ENCODE measurements at places on chromosomes 5 and 9.

DNA sequence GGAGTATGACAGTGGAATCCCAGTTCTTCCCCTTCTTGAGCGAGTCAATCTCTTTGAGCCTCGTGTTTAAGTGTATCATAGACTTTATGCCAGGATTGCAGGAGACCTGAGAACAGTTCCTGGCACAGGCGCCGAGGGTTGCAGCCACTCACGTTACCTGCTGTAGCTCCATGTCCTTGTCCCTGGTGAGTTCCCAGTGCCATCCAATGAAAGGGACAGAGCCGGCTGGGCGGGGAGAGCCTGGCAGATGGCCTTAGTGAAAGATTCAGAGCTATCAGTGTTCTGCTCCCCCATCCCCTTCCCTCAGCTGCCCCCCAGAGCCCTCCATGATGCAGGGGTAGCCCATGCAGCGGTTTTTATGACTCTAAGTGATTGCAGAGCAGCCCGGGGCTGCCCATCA is 554.0 kb downstream of the BNC2 start:
- DNase-seq = no peak

GRCh38 chr9:1599961-1600360 is 415.2 kb upstream of the SMARCA2 start:
- DNase-seq = no peak

DNA sequence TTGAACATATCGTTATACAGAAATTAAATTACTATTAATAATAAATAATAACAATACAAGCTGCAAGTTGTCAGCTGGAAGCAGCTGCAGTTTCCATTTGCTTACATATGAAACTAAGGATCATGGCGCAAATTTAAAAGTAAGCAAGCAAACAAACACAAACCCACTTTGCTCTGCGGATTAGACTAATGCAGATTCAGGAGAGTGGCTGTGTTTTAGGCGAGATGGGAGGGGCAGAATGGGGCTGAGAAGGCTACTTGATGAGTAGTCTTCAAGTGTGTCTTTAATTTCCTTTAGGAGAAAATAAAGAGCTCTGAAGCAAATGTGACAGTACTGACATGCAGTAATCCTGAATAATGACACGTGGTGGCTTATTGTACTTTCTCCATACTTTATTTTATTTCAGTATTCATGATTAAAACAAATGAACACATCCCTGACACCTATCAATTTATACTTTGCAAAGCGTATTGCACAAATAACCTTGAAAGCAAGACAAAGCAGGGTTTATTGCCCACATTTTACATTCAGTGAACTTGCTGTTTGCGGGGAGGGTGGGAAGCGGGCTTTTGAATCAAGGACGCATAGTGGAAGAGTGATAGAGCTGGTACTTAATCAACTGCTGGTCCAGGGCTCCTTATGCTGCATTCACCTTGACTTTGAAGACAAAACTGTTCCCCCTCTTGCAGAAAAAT is 221.4 kb upstream of the TRIM32 start:
- no peak for DNase-seq

DNA sequence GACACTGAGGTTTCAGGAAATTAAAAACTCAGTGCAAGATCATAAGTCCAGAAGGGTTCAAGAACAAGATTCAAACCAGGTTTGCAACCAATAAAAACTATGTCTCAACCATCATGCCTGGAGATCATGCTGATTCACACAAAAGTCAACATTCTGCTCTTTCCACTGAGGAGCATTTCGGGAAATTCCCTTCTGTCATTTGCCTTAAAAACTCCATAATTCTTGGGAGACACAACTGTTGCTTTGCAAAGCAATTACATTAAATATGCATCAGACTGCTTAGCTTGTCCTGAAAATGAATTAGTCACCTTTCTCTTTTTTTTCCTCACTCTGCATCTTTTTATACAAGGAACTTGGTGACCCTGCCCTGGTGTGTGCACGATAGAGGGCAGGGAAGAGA is 275.9 kb upstream of the ZNF462 start:
- DNase-seq = no peak

- no peak for DNase-seq
These were observed 19.4 kb downstream of the CCDC171 start for GRCh38 chr9:15572200-15572770.

DNA sequence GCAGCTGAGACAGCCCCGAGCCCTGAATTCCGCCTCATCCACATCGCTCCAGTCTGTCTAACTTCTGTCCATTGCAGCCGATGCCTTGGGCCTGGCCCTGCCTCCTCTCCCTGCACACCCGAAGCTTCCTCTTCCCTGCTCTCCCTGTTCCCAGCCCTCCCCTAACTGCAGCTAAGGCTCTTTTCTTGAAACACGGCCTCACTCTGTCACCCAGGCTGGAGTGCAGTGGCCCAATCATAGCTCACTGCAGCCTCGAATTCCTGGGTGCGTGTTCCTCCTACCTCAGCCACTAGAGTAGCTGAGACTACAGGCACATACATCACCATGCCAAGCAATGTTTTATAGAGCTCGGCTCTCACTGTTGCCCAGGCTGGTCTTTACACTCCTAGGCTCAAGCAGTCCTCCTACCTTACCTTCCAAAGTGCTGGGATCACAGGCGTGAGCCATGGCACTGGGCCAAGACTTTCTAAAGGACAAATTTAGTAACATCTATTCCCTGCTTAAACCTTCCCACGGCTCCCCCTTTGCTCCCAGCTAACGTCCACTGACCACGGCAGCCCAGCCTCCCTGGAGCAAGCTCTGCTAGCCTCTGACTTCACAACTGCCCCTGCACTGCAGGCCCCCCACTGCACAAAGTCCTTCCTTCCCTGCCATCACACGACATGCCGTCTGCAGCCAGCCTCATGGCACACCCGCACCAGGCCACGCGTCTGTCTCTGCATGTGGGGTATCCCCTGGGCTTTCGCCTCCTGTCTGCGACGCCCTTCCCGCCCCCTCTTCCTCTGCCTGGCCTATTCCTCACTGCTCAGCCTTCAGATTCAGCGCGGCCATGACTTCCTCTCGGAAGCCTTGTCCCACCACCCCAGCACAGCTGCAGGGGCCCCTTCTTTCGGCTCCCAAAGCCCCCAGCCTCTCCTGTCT is 28.6 kb downstream of the LAMC3 start:
- no peak for DNase-seq

GRCh38 chr5:158606233-158606632 is 493.5 kb downstream of the EBF1 start:
- DNase-seq = no peak

DNA sequence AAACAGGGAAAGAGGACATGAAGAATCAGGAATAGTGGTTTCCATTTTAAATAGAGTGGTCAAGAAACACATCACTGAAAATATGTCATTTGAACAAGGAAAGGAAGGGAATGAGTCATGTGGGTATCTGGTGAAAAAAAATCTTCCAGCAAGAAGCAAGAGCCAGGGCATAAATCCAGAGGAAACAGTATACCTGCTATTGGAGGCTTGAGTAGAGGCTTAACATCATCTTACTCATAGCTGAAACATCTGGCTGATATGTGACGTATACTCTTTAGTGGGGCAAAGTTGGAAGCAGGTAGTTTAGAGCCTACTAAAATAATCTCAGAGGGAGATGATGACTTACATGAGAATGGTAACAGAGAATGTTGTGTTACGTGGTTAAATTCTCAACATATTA is 517.2 kb downstream of the CAAP1 start:
- no peak for DNase-seq

- peak; percentile 82 for DNase-seq
These were observed 569 bp downstream of the HINT2 start for GRCh38 chr9:35814106-35814840.

GRCh38 chr5:35884191-35884769 is 27.6 kb downstream of the IL7R start:
- no peak for DNase-seq

DNA sequence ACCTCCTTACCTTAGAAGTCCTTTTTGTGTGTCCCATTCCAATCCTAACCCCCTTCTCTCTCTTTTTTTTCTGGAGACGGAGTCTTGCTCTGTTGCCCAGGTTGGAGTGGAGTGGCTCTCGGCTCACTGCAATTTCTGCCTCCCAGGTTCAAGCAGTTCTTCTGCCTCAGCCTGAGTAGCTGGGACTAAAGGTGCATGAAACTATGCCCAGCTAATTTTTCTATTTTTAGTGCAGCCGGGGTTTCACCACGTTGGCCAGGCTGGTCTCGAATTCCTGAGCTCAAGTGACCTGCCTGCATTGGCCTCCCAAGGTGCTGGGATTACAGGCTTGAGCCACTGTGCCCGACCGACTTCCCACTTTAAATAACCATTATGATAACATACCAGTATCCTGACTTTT is 17.5 kb downstream of the TMEM38B start:
- no peak for DNase-seq

DNA sequence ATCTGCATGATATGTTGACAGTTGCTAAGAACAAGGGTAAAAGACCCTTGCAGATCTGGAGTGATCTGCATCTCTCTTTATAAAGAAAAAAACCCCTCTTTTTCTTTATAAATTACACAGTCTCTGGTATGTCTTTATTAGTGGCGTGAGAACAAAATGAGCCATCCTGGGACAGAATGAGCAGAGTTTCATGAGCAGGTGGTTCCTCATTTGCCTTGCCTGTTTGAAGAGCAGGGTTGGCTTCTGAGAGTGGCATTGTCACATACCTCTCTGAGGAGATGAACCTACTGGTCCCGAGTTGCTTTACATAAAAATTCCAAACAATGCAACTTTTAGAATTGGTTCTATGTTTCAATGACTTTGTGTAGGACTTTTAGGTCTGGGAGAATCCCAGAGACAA is 94.3 kb downstream of the INSYN2B start:
- DNase-seq = no peak

GRCh38 chr5:7425830-7426229 is 29.9 kb downstream of the ADCY2 start:
- no peak for DNase-seq

GRCh38 chr5:149344151-149344550 is 1.1 kb upstream of the GRPEL2 start:
- no peak for DNase-seq

DNA sequence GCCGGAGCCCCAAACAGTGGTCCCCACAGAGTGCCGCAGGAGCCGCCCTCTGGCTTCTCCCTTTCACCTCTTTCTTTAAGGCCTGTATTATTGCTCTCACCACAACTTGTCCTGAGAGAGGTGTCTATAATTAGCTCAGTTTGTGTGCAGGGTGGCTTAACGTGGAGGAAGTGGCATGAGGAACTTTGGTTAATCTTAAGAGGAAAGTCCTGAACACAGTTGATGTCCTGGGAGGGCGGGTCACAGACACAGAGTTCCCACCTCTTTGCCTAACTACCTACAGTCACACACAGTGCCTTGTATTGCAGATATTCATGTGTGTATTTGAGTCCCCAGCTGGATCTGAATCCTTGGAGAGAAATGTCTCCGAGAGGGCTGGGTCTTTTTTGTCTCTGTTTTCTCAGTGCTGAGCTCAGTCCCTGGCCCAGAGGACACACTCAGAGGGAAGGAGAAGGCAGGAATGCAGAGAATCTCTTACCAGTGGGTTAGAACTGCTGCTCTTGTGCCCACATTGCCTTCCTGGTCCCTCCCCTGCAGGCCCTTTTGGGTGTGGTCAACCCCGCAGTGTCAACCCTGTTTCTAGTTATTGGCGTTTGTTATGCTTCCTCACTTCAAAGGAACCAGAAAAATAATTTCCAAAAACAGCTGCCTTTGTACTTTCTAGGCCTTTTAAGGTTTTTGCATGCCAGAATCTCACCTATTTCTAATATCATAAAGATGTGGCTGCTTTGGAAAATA is 392.5 kb downstream of the KDM4C start:
- no peak for DNase-seq

DNA sequence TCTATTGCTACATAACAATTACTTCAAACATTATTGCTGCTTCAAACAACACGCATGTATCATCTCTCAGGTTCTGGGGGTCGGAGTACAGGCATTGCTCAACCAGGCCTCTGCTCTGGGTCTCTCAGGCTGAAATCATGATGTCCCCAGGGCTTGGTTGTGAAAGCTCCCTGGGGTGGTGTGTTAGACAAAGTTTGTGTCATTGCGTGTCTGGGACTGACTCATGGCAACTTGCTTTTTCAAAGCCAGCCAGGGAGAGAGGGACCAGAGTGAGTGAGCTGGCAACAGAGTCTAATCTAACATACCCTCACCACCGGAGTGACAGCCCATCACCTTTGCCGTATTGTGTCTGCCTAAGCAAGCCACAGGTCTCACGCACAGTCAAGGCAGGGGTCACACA is 259.2 kb upstream of the NFIL3 start:
- DNase-seq = no peak

- DNase-seq = peak; percentile 65
These were observed 11.2 kb downstream of the ROPN1L start for GRCh38 chr5:10452768-10453331.

- DNase-seq = peak; percentile 16
These were observed 384 bp upstream of the DMXL1 start for GRCh38 chr5:119070578-119070827.

DNA sequence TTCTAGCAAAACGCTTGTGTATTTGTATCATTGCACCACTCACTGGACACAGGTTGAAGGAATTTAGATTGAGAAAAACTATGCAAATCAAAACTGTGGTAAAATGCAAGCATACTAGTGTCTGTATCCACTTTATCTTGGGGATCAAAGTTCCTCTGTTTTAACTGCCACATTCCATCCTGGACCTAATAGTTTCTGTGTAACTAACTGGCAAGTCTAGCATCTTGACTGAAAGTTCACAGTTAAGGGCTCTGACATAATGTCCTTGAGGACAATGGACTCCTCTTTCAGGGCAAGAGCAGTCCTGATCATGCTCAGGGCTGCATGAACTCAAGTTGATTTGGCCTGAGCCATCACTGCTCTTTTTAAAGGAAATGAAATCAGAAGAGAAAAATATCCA is 30.7 kb downstream of the NFIB start:
- no peak for DNase-seq

DNA sequence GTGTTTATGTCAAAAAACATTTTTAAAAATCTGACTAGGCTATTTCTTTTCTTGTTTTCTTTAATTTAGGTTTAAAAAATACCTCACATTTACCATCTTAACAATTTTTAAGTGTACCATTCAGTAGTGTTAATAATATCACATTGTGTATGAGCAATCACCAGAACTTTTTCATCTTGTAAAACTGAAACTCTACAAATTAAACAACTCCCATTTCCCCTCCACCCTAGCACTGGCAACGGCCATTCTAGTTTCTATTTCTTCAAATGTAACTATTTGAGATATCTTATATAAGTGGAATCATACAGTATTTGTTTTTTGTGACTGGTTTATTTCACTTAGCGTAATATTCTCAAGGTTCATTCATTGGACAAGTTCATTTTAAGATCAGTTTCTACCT is 27.7 kb downstream of the PLCXD3 start:
- DNase-seq = no peak

GRCh38 chr5:66882606-66883227 is 286.5 kb downstream of the MAST4 start:
- DNase-seq = no peak

GRCh38 chr5:139692679-139693308 is 44.6 kb downstream of the CXXC5 start:
- DNase-seq = no peak

GRCh38 chr5:72380492-72381274 is 60.5 kb downstream of the PTCD2 start:
- DNase-seq = no peak

DNA sequence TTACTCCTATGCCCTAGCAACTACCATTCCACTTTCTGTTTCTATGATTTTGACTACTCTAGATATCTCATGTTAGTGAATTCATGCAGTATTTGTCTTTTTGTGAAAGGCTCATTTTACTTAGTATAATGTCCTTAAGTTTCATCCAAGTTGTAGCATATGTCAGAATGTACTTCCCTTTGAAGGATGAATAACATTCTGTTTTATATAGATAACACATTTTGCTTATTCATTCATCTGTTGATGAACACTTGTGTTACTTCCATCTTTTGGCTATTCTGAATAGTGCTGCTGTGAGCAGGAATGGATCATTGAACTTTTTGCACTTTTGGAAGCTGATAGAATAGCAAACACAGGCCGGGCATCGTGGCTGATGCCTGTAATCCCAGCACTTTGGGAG is 140.2 kb upstream of the MYO10 start:
- no peak for DNase-seq
